Activated CD4-positive, alpha-beta T cell treated with anti-CD3 and anti-CD28 coated beads, Interleukin-2, Interleukin-6, amounts not matched to agents 100 ng/mL and 50 ng/mL, durations not matched to agents 16 hours and 8 hours (primary cell): ENCODE measurements at places on chromosomes 1 and 21.

- DNase-seq, result no peak
These were observed 35.8 kb downstream of the VANGL1 start for GRCh38 chr1:115677565-115677964.

DNA sequence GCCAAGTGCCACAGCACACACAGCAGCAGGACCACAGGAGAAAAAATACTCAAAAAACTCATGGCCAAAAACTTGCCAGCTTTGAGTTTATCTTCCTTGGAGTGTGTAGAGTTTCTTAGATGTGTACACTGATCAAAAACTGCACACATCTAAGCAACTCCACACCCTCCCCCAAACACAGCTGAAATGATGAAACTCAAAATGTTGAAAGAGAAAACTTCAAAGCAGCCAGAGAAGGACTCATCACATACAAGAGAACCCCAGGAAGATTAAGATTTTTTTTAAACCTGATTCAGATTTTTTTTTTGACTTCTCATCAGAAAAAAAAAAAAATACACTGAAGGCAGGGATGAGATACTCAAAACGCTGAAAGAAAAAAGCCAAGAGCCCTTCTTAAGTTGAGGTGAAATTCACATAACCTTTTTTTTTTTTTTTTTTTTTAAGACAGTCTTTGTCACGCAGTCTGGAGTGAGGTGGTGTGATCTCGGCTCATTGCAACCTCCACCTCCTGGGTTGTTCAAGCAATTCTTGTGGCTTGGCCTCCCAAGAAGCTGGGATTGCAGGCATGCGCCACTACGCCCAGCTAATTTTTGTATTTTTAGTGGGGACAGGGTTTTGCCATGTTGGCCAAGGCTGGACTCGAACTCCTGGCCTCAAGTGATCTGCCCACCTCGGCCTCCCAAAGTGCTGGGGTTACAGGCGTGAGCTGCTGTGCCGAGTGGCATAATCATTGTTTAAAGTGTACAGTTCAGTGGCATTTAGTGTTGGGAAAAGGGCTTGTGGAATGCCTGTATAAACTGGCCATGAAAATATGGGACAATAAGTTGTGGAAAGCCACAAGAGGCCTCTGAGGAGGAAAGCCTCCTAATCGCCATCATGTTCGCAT is 20.9 kb upstream of the PDXK start:
- no peak for DNase-seq

DNA sequence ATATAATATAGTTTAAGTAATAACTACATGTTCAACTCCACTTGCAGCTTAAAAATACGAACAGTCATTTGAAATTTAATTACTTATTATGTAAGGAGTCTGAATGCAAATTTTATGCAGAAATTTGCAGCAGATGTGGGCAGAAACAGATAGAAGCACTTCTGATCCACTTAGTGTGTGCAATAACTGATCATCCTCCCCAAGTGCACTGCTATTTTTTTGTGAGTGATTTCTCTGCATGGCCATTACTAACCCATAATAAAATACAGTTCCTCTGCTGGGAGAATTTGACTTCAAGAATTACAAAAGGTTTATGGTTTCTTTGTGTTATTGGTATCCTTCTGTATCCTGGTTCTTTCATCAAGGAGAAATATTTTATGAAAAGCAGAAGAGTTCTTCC is 611.5 kb upstream of the RGS18 start:
- no peak for DNase-seq

DNA sequence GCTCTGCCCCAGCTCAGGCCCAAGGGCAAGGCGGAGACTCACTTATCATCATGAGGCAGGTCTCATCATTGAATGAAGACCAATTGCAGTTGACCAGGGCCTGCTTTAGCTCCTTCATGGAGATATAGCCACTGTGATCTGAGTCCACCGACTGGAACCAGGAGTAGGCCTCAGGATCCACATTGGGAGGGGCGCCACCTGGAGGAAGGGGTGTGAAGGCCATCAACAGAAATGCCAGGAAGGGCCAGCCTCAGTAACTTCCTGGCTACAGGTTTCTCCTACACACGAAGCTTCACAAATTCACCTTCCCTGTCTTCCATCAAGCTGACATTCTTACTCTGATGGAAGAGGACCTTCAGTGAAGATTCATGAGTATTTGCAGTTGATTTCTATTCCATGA is 11.6 kb downstream of the PEF1 start:
- DNase-seq, result peak; percentile 47
